ENCODE measurements at places on chromosomes 12 and 14.

DNA sequence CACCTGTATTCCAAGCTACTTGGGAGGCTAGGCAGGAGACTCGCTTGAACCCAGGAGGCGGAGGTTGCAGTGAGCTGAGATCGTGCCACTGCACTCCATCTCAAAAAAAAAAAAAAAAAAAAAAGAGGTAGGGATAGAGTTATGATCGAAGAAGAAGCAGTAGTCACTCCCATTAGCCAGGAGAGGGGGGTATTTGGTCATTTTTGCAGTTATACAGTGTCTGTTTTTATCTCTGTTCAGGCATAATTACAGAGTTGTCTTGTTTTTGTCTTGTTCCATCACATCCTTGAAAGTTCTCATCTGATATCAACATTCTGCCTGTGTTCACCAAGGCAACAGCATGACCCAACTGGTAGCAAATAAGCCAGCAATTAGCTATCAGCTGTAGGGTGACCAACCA, 98.5 kb upstream of the TMPO start:
- no peak overlapping the region for H3K4me3 ChIP-seq
- peaks cover 15% of the 10 kb centered on the region for H3K4me1 ChIP-seq
- no peak overlapping the region for H3K27ac ChIP-seq
- H3K27me3 ChIP-seq, result no peaks in the 10 kb centered on the region

GRCh38 chr12:89247967-89248366, 104.3 kb downstream of the DUSP6 start:
- no peak overlapping the region for H3K4me3 ChIP-seq
- H3K27ac ChIP-seq, result peak overlapping the region; percentile 22
- no peaks in the 10 kb centered on the region for H3K36me3 ChIP-seq
- no peak for DNase-seq
- H3K4me1 ChIP-seq, result peaks cover 40% of the 10 kb centered on the region

GRCh38 chr14:59424341-59425071, 40.7 kb downstream of the GPR135 start:
- no peak for DNase-seq
- no peak overlapping the region for H3K27ac ChIP-seq
- no peak overlapping the region for H3K4me3 ChIP-seq
- H3K27me3 ChIP-seq, result peaks cover 21% of the 10 kb centered on the region
- no peaks in the 10 kb centered on the region for H3K36me3 ChIP-seq

DNA sequence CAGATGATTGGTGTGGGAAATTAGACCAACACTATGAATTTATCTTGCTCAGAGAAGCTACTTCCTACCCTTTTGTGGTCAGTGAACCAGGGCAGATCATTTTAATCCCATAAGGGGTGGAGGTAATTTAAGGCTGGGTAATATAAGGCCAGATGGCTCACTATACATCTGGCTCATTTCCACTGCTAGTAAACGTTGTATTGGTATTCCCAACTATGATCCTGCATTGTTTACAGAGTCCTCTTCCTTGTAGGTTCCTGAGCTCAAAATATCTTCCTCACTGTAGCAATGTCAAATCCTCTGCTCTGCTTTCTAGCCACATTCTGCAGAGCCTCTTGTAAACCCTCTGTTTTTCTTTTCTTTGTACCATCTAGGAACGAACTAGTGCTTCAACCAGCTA, 93.0 kb upstream of the MGAT4C start:
- no peaks in the 10 kb centered on the region for H3K27me3 ChIP-seq
- H3K36me3 ChIP-seq, result no peaks in the 10 kb centered on the region
- no peak overlapping the region for H3K4me3 ChIP-seq
- H3K4me1 ChIP-seq, result peaks cover 5% of the 10 kb centered on the region

DNA sequence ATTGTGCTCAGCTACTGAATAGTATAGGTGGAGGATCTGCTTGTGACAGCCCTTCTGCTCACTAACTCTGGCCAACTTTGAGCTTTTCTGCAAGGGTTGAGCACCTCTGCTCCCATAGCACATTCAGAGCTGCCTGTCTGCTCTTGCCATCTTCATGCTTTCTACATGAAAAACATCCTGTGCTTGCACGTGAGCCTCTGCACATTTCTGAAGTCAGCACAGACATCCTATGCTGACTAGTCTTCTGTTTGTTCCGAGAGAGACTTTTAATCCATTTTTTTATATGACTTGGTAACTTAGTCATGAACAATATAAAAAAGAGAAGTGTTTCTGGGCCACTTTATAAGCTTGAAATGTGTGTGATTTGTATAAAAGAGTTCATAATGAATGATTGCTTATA, 969.3 kb downstream of the TMTC2 start:
- no peaks in the 10 kb centered on the region for H3K36me3 ChIP-seq
- no peaks in the 10 kb centered on the region for H3K27me3 ChIP-seq
- DNase-seq, result no peak
- no peak overlapping the region for H3K4me3 ChIP-seq

- no peak overlapping the region for H3K4me3 ChIP-seq
- no peak overlapping the region for H3K27ac ChIP-seq
- H3K4me1 ChIP-seq, result no peaks in the 10 kb centered on the region
- peaks cover 43% of the 10 kb centered on the region for H3K27me3 ChIP-seq
- H3K36me3 ChIP-seq, result no peaks in the 10 kb centered on the region
Observed at GRCh38 chr12:3446235-3446634, 44.8 kb upstream of the PRMT8 start.

GRCh38 chr12:12384571-12385340, 27.9 kb downstream of the BORCS5 start:
- H3K4me3 ChIP-seq, result peak overlapping the region; percentile 13
- H3K27ac ChIP-seq, result peak overlapping the region; percentile 61
- H3K27me3 ChIP-seq, result no peaks in the 10 kb centered on the region
- no peak for DNase-seq
- peaks cover 14% of the 10 kb centered on the region for H3K4me1 ChIP-seq

DNA sequence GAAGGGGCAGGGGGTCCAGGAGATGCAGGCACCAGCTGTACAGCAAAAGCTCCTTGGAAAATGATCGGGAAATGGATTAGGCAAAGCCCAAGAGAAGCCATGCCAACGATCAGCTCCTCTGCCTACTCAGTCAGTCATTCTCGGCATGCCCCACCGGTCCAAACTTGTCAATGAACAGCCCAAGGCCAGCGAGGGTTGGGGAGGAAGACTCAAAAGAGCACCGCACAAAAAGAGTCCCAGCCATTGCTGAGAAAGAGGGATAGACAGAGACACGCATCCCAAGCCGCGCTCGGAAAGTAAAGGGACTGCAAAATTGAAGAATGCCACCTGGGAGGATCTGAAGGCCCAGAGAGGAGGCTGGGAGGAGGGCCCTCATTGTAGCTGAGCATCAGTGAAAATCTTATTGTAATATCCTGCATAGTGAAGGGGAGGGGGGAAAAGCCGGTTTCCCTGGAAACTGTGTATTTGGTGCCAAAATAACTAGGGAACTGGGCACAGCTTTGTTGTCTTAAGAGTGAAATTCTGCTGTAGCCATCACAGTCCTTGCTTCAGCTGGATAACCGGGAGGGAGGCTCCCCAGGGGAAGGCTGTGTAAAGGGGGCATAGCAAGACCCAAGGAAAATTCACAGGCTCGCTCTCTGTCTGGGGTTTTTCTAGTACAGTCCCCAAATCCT, 4.7 kb downstream of the KDM2B start:
- no peak for DNase-seq
- peaks cover 35% of the 10 kb centered on the region for H3K4me1 ChIP-seq
- no peaks in the 10 kb centered on the region for H3K27me3 ChIP-seq
- H3K27ac ChIP-seq, result peak overlapping the region; percentile 79

DNA sequence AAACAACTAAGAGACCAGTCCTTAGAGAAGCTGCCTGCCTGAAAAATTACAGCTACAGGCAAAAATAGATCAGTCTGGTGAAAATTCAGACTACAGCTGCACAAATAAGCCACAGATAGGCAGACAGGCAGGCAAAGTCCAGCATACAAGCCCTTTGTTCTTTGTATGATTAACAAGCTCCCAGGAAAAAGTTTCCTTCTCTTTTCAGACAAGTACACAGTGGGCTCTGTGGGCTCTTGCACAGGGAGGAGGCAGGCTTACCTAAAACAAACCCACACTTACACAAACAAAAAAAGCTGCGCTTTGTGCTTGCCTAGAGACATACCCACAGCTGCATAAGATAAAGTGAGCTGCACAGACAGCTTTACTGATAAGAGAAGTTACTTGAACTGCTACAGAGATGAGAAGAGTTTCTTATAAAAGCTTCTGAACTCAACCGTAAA, 7.7 kb downstream of the OR6C68 start:
- no peaks in the 10 kb centered on the region for H3K27me3 ChIP-seq
- H3K4me1 ChIP-seq, result peaks cover 5% of the 10 kb centered on the region
- no peaks in the 10 kb centered on the region for H3K36me3 ChIP-seq
- no peak for DNase-seq
- no peak overlapping the region for H3K27ac ChIP-seq

DNA sequence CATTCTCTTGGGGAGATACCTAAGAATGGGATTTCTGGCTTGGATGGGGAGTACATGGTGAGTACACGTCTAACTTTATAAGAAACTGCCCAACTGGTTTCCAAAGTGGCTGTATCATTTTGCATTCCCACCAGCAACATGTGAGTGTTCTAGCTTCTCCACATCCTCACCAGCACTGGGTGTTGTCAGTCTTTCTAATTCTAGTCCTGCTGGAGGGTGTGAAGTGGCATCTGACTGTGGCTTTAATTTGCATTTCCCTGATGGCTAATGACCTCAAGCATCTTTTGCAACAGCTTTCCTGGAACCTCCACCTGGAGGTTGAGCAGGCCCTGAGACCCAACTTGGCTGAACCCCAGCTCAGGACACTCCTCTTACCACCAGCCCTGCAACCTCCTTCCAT, 17.8 kb downstream of the SELPLG start:
- no peak overlapping the region for H3K27ac ChIP-seq
- peaks cover 19% of the 10 kb centered on the region for H3K4me1 ChIP-seq
- H3K36me3 ChIP-seq, result no peaks in the 10 kb centered on the region
- peaks cover 9% of the 10 kb centered on the region for H3K27me3 ChIP-seq

GRCh38 chr14:86938320-86938719, 1054.7 kb downstream of the GALC start:
- no peak overlapping the region for H3K4me3 ChIP-seq
- H3K36me3 ChIP-seq, result no peaks in the 10 kb centered on the region
- H3K27me3 ChIP-seq, result peaks cover 3% of the 10 kb centered on the region
- no peak for DNase-seq
- H3K4me1 ChIP-seq, result peaks cover 8% of the 10 kb centered on the region
- no peak overlapping the region for H3K27ac ChIP-seq

DNA sequence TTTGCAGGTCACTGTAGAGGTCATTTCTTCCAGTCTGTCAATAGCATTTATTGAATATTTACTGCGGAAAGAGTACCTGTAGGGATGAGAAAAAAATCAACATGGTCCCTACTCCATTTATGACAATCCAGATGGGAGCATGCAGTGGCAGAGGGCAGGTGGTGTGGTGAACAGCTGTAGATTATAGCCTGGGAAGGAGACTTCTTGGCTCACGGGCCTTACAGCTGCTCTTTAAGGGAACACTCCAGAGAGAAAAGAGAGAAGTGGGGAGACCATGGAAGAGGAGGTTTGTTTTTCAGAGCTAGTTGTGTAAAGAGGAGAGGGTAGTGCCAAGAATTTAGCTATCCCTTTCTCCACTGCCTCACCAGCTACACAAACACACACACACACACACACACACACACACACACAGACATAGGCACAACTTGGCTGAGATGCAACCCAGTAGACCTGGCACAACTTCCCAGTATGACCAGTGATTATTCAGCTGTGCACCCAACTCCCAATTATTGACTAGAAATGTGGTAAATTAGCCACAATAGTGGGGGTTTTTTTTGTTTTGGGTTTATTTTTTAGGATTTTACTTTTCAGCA, 41.0 kb downstream of the GPHB5 start:
- no peak overlapping the region for H3K27ac ChIP-seq
- no peak overlapping the region for H3K4me3 ChIP-seq
- H3K36me3 ChIP-seq, result no peaks in the 10 kb centered on the region
- no peaks in the 10 kb centered on the region for H3K27me3 ChIP-seq
- H3K4me1 ChIP-seq, result no peaks in the 10 kb centered on the region

DNA sequence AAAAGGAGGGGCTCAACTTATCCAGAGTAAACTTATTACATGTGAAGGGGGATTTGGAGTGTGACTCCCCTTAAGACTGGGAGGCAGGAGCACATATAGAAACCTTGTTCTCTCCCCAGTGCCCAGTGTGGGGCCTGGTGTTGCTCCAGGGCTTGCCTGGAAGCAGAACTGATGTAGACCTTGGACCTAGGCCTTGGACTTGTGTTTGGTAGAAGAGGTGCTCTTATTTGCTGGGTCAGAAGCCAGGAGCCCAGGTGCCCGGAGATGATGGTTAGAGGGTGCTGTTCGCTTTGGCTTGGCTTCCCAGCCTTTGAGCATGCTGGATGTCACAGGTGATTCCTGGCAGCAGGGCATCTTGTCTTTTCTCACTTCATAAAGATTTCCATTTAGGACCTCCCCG, 110.4 kb downstream of the SMOC1 start:
- H3K27ac ChIP-seq, result no peak overlapping the region
- no peak for DNase-seq
- H3K36me3 ChIP-seq, result no peaks in the 10 kb centered on the region
- H3K4me3 ChIP-seq, result no peak overlapping the region
- peaks cover 6% of the 10 kb centered on the region for H3K27me3 ChIP-seq

DNA sequence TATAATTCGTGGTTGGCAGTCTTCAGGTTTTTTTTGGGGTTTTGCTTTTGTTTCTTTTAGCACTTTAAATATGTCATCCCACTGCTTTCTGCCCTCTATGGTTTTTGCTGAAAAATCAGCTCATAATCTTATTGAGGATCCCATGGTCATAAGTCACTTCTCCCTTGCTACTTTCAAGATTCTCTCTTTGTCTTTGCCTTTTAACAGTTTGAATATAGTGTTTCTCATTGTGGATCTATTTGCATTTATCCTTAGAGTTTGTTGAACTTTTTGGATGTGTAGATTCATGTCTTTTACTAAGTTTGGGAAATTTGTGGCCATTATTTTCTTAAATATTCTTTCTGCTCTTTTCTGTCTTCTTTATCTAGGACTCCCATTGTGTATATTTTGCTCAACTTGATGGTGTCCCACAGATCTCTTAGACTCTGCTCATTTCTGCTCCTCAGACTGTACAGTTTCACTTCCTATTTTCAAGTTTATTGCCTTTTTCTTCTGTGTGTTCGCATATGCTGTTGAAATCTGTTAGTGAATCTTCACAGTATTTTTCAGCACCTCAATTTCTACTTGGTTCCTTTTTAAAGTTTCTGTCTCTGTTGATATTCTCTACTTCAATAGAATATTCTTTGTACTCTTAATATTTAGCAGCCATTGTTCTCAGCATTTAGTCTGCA, 70.8 kb downstream of the WNK1 start:
- no peaks in the 10 kb centered on the region for H3K27me3 ChIP-seq
- H3K36me3 ChIP-seq, result peaks cover 48% of the 10 kb centered on the region
- no peak for DNase-seq
- no peak overlapping the region for H3K4me3 ChIP-seq
- H3K27ac ChIP-seq, result no peak overlapping the region
- no peaks in the 10 kb centered on the region for H3K4me1 ChIP-seq

GRCh38 chr12:99455350-99456035, 192.1 kb upstream of the GARIN6 start:
- H3K4me1 ChIP-seq, result peaks cover 8% of the 10 kb centered on the region
- no peaks in the 10 kb centered on the region for H3K36me3 ChIP-seq
- DNase-seq, result no peak
- no peaks in the 10 kb centered on the region for H3K27me3 ChIP-seq
- H3K4me3 ChIP-seq, result no peak overlapping the region

Measured in type B pancreatic cell (in vitro differentiated cells).